ENCODE measurements at places on chromosomes 4 and X.

DNA sequence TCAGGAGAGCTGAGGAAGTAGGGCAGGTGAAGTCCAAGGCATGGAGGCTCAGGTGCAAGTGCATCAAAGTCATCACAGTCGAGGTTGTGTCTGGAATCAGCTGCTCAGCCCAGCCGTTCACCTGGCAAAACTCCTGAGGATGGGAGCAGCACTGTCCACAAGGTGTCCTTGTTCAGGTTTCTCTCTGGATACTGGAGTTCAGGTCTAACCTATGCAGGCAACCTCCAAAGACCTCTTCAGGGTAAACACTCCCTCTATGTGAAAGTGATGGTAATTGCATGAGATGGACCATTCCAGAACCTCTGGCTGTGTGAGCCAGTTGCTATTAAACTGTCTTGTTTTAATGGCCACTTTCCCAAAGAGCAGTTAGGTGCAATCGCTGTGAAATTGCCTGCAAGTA is 120.2 kb upstream of the PSAPL1 start:
- DNase-seq: no peak

DNA sequence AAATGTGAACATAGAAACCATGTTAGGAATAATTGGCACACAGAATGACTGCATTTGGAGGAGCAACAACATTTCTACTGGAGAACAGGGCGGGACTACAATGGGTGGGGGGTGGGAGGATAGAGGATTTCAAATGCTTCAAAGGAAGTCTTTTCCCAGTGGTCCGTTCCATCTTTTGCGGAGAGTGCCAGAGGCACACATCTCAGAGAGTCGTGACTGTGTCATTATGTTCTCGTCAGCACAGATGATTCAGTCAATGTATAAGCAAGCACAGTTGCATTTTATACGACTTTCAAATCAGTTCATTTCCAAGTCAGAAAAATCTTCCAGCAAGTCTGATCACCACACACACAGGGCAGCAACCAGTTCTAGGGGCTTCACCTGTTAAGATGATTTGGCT is 22.7 kb upstream of the GPR50 start:
- no peak for DNase-seq

DNA sequence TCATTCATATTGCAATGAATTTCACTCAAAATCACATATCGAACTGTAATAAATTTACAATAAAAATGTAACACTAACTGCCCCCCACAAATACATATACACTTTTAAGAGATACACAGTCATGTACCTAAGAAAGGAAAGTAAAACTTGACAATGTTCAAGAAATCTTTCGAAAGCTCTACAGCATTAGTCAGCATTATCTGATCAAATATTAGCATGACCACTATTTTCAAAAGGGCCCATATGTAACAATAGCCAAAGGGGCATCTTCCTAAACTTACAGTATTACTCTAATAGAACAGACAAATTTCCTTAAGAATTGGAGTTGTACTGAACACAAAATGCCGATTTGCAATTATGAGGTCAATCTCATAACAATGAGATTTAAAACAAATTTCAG is 51.8 kb downstream of the STX18 start:
- DNase-seq: no peak

DNA sequence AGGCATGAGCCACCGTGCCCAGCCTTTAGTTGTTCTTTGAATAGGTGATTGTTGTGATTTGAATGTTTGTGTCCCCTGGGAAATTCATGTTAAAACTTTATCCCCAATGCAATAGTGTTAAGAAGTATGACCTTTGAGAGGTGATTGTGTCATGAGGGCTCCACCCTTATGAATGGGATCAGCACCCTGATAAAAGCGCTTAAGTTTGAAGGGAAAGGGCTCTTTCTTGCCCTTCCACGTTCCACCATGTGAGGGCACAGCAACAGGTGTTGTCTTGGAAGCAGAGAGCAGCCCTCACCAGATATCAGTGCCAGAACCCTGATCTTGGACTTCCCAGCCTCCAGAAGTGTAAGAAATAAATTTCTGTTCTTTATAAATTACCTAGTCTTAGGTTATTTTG is 33.7 kb upstream of the RP2 start:
- no peak for DNase-seq

- no peak for DNase-seq
Observed at GRCh38 chr4:113822555-113823290, 61.2 kb upstream of the CAMK2D start.

DNA sequence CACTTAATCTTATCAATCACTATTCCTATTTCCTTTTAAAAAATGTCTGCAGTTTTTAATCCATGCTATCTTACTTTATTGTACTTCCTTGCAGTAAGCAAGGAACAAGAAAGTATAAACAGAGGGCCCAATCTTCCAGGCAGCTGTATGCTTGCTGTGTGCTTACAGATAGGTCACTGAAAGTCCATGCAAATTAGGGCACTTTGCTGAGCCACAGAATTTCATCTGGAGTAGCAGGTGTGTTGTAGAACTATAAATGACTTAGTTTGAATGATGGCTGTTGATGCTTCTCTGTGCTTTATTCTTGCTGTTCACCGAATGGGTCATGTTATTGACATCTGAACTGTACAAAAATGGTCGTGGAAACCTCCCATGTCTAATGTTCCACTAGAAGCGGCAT is 154.6 kb downstream of the ATOH1 start:
- no peak for DNase-seq

DNA sequence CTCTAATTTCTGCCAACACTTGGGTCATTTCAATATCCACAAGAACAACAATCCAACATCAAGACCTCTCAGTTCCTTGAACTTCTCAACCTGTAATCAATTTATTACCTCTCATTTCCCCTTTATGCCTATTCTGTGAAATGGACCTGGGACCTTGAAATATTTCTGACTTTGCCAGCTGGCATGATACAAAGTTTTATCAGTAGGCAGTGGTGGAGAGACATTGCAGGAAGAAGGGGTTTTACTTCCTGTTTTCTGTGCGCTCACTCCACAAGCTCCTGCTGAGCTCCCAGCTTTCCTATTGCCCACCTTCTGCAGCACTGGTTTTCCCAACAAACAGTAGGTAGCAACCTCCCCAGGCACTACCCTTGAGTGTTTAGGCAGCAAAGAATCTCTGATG is 3.5 kb upstream of the ARHGEF6 start:
- DNase-seq: no peak

- DNase-seq: no peak
Observed at GRCh38 chr4:122107680-122108079, 44.5 kb upstream of the BLTP1 start.

DNA sequence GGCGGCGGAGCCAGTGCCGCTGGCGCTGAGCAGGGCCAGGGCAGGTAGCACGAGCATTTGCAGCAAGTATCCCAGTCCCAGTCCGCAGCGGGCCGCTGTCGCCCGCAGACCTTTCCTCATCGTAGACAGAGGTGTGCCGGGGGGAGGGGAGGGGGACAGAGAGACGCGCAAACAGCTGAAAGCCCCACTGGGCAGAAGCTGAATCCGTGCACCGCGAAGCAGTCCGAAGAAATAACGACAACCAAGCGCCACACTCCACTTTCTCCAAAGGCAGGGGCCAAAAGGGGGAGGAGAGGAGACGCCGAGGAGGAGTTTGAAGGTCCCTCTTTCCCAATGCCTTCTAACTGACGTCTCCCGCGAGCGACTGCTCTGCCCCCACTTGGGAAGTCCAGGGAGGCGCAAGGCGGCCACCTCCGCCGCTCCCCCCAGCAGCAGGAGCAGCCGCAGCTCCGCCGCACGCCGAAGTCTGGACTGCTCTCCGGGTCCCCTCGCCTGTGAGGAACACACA is at the start of gene UNC5C:
Gene UNC5C (minus strand): TSS at position 236 of the 508 bp plus-strand sequence.
- peak; percentile 89 for DNase-seq

All from hypothalamus (tissue), 51 donors.